ENCODE measurements at places on chromosomes 13 and 19.

GRCh38 chr19:2652504-2653099 is 49.9 kb downstream of the GNG7 start:
- DNase-seq = no peak

DNA sequence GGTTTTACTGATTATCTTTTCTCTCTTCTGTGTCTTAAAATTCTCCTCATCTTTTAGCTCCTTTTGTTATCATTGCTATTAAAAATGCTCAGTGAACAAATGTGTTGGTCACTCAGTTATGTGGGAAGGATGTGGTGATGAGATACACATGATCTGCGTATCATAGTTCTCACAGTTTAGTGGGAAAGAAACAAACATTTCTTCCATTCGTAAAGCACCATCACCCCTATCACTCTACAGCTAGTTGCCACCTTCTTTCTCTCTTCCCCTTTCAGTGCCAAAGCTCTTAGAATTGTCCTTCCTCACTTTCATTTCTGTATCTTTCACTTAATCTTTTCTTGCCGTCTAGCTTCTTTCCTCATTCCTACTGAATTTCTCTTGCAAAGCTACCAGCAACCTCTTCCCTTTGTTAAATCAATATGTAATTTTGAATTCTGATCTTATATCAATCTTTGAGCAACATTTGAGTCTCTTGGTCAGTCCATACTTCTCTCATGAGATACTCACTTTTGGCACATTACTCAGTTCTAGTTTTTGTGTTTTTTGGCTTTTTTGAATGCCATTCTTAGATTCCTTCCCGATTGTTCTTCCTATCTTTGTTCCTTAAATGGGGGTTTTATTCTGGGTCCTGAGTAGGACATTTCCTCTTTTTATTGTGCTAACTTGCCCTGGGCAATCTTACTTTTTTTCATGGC is 122.3 kb downstream of the PCCA start:
- DNase-seq = no peak

DNA sequence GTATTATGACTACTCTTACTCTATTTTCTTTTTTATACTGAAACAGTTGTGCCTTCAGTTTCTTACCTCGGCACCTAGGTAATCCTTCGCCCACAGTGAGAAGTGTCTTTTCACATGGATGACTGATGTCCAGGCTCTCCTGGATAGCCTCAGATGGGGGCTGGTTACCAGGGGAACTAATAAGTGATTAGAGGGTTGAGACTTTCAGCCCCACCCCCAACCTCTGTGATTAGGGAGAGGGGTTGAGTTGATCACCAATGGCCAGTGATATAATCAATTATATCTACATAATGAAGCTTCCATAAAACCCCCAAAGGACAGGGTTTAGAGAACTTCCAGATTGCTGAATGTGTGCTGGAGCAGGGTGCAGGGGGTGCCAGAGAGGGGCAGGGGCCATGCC is 43.0 kb upstream of the GPR183 start:
- no peak for DNase-seq

- DNase-seq = peak; percentile 89
These were observed at the start of gene ZFP30 for GRCh38 chr19:37655301-37655688. Gene ZFP30, minus strand, starts transcription at chr19:37655465. Its CDS starts 7,643 bp downstream, at chr19:37647822.

- peak; percentile 82 for DNase-seq
These were observed 1.9 kb upstream of the SELENOW start for GRCh38 chr19:47776568-47776967.

DNA sequence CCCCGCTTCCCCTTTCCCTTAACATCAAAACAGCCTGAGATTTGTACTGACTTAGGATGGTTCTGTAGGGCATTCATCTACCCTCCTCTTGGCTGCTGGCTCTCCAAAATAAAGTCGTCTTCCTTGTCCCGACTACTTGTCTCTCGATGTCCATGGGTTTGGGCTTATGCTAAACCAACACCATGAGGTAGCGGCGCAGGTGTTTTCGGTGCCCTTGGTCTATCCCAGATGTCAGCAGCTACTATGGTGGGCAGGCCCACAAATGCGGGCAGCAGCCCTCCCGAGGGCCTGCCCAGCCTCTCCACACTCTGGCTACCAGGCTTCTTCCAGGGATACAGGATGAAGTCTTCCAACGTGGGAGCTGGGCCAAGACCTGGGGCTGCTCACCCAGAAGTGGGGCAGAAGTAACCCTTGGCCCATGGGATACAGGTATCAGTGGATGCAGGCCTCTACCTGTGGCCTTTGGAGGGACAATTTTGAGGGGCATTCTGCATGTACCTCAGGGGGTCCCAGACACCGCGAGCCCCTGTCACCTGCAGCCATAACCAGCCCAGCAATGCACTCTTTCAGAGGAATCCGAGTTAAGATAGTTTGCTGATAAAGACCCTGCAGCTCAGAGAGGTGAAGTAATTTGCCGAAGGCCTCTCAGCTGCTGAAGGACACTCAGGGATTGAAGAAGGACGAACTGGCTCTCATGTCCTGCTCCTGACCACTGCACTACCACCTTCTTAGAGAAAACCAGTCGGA is 47.8 kb upstream of the VSTM2B start:
- no peak for DNase-seq

- no peak for DNase-seq
These were observed 81.4 kb downstream of the IRS2 start for GRCh38 chr13:109704771-109705635.

GRCh38 chr19:35063940-35064818 is 22.7 kb downstream of the HPN start:
- no peak for DNase-seq

- no peak for DNase-seq
These were observed 432 bp downstream of the ZNF611 start for GRCh38 chr19:52734331-52734892.

GRCh38 chr13:32474999-32475792 is 47.3 kb upstream of the N4BP2L1 start:
- no peak for DNase-seq

- peak; percentile 79 for DNase-seq
These were observed 741 bp downstream of the PLEKHF1 start for GRCh38 chr19:29665826-29666577.

- no peak for DNase-seq
These were observed 2.7 kb upstream of the CCDC97 start for GRCh38 chr19:41307090-41307875.

GRCh38 chr19:23969630-23970029 is 54.9 kb downstream of the ZNF726 start:
- no peak for DNase-seq

- no peak for DNase-seq
These were observed 173.9 kb downstream of the DCLK1 start for GRCh38 chr13:35957241-35957731.

DNA sequence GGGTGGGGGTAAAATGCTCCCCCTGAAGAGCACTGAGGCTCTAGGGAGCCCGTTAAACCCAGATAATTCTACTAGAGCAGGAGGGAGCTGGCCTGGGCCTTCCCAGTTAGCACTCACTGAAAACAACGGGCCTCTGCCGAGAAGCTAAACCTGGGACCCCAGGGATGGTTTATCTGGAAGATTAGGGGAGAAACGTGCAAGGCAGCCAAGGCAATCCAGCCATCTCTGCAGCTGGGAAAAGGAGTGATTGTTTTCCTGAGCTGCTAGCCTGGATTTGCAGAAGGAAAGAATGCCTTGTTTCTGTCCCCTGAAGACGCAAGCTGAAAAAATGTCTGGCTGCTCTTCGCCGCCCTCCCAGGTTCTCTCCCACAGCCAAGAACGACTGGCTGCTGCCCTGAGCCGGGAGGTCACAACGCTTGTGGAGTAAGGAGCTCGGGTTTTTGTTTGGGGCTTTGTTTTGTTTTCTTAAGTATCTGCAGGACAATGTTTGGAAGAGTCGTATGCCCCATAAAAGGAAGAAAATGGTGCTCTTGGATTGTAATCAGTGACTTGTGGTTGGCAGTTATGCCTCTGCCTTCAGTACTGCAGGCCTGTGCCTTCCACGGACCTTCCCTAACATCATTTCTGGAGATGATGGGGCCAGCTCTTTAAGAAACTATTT is 31.5 kb downstream of the COL4A2 start:
- DNase-seq = peak; percentile 66
